ENCODE measurements at places on chromosomes 1 and 21.

- no peak for DNase-seq
Measured at GRCh38 chr1:228180959-228181644, 15.5 kb downstream of the IBA57 start.

- DNase-seq = no peak
Measured at GRCh38 chr1:212536586-212536985, 72.0 kb upstream of the ATF3 start.

- DNase-seq = no peak
Measured at GRCh38 chr1:175842550-175842949, 99.2 kb upstream of the TNR start.

DNA sequence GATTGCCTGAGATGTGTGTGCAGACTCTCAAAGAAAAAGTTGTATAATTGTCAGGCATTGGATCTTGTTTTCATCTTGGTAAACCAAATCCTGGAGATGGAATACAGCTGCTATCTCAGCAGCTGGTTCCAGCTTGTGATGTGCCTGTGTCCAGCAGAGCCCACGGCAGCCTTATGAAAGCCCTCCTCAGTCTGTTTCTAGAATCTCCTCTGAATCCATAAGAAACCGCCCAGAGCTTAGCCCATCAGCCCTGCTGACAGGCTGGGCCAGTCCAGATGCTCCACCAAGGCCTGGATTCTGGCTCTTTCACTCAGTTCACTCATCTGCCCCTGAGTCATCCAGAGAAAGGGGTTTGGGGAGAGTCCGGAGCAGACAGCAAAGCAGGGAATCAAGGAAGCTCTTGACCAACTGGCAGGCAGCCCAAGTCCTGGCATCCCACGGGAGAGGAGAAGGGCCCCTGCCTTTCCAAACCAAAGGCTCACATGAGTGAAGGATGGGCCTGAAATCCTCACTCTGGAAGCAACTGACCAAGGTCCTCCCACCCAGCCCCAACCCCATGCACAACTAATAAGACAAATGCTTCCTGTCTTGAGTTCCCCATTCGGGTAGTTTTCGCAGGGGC is 45.7 kb downstream of the NAV1 start:
- peak; percentile 55 for DNase-seq

DNA sequence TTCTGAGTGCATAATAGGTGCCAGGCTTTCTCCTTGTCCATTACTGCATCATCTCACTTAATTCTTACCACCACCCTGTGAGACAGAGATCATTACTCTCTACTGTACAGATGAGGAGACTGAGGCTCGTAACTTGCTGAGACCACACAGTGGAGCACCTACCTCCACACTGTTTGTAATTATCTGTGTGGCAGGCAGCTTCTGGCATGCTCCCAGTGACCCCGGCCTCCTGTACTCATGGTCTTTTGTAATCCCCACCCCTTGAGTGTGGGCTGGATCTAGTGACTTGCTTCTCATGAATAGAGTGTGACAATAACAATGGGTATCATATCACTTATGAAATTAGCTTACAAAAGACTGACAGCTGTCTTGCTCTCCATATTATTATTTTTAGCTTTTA is 407.3 kb downstream of the MATN1 start:
- DNase-seq = no peak

DNA sequence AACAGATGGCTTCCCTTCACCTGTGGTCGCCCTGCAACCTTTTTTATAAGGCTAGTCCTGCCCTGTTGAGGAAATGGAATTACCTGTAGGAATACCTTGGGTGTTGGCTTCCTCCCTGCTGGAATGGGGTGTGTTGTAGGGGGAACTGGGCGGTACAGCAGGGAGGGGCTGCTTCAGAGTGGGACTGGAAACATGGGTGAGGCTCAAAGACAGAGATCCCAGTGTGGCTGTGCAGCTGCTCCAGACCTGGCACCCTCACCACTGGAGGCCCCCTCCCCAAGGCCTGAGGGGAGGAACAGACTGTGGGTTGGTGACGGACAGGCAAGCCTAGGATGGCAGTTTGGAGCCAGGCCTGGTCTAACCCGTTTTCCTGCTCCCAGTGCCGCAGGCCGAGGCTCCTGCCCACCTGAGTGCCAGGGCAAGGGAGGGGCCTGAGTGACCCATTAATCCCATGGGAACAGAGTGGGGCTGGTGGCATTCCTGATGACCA is 4.5 kb downstream of the EFNA3 start:
- no peak for DNase-seq

DNA sequence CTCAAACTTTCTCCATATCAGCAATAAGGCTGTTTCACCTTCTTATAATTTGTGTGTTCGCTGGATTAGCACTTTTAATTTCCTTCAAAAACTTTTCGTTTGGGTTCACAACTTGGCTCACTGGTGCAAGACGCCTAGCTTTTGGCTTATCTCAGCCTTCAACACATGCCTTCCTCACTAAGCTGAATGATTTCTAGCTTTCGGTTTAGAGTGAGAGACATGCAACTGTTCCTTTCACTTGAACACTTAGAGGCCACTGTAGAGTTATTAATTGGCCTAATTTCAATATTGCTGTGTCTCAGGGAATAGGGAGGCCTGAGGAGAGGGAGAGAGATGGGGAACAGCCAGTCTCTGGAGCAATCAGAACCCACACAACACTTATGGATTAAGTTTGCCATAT is 41.2 kb upstream of the IFNLR1 start:
- no peak for DNase-seq

DNA sequence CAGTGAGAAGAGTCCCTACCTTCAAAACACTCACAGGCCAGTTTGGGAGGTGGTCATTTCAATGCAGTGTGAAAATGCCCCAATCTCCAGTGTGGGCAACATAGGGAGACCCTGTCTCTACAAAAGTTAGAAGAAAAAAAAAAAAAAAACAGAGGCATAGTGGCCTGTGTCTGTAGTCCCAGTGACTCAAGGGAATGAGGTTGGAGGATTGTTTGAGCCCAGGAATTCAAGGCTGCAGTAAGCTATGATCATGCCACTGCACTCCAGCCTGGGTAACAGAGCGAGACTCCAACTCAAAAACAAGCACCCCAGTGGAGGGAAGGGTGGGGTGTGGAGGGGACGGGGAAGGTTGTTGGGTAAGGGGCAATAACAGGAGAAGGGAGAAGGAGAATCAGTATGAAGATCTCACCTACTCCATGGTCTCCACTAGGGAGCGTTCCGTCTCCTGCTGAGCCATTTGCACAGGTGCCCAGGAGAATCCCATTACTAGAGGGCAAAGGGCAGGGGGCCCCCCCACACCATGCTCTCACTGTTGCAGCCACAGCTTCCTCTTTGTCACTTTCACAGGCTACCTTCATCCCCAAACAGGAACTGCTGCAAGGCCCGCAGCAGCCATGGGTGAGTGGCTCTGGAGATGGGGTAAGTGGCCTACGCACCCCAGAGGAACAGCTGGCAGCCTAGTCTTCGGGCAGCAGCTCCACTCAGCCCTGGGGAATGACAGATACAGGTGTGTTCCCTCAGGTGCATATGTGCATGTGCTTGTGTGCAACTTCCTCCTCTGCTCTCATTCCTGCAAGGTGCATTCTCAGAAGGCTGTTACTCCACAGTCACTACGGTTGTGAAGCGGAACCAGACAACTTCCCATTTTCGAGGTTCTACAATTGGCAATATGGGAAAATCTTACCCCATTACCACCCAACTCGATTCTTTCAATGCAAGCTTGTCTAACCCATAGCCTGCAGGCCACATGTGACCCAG is 87.9 kb upstream of the LYST start:
- no peak for DNase-seq

GRCh38 chr1:7579831-7580804 is 191.0 kb upstream of the VAMP3 start:
- no peak for DNase-seq

DNA sequence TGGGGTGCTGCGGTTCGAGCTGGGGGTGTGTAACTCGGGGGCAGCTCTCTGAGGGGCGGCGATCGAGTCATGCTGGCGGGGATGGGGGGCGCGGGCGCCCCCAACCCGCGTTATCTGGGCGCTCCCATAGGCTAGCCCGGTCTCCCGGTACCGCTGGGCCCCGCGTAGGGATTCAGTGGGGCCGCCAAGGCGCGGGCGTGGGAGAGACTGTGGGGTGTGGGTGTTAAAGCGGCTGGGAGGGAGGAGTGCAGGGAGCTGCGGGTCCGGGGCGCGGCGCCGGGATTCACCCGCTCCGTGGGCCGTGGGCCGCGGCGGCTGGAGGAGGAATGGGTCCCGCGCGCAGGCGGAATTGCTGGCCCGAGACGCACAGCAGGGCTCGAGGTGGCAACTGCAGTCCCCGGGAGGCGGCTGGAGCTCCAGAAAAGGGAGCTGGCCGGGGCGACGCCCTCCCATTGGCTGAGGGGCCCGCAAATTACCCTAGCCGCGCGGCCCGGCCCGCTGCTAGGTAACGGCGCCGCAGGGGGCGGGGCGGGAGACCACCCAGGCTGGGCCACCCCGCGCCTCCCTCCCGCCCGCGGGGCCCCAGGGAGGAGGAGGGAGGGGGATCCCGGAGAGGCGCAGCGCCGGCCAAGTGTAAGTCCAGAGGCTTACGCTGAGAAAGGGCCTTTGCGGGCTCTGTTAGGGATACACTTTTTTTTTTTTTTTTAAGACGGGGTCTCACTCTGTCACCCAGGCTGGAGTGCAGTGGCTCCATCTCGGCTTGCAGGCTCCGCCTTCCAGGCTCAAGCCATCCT is at the start of gene PTCH2:
PTCH2 (minus strand) TSS at position 392 of the 794 bp plus-strand sequence; CDS start at position 71, 321 bp downstream.
- peak; percentile 78 for DNase-seq

DNA sequence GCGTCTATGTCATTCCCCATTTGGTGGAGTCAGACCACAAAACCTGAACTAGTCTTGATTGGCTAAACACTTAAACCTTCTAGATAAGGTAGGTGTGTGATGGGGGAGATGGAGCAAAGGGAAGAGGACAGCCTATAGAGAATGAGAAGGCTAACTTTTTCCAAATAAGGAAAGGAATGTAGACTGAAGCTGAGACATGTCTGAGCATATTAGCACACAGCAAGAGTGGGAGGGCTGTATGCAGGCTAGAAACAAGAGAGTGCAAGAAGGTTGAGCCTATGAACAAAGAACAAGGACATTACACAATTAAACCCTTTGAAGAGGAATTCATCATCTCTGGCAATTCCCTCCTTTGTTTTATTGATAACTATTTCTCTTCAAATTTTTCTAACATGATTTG is 89.2 kb upstream of the OLFM3 start:
- no peak for DNase-seq

GRCh38 chr1:45490121-45490625 is 790 bp downstream of the TESK2 start:
- no peak for DNase-seq

DNA sequence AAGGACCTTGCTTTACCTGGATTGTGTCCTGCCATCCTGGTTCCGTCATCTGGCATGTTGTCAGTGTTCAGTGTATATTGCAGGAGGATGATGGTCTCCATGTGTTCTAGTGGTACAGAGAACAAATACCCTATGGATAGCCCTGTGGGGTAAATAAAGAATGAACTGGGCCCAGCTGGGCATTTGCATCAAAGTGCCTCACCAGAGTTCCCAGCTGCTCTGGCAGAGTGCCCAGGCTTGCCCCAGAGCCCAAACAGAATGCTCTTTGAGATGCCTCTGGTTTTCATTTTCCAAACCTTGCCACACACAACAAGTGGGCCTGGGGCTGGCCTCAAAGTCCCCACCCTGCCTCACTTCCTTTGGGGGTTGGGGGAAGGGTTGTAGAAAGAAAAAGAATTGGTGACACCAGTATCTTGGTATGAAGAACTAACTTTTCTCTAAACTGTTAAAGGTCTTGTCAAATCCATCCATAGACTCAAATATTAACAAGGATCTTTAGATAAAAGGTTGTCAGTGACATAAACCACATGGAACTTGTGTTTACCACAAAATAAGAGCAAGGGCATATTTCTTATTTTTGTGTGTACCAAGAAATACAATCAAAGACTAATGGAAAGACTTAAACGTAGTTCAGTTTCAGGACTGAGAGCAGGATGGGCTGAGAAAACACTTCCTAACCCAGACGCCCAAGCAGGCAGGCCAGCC is 82.2 kb downstream of the LMO4 start:
- no peak for DNase-seq

DNA sequence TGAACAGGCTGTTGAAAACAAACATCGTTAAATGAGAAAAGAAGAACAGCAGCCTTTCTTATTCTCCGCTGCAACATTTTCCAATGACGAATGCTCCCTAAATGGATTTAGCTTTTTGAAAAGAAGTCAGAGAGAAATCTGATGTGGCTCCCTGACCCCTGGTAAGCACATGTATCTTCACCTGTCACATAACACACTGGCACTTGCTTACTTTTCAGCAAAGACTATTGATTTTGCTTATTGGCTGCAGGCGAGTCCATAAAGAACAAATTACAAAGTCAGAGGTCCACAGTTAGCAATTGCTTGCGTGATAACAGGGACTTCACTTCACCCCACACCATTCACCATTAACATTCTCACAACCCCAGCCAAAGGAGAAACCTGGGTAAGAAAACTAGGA is 362.8 kb downstream of the GPATCH2 start:
- DNase-seq = no peak

DNA sequence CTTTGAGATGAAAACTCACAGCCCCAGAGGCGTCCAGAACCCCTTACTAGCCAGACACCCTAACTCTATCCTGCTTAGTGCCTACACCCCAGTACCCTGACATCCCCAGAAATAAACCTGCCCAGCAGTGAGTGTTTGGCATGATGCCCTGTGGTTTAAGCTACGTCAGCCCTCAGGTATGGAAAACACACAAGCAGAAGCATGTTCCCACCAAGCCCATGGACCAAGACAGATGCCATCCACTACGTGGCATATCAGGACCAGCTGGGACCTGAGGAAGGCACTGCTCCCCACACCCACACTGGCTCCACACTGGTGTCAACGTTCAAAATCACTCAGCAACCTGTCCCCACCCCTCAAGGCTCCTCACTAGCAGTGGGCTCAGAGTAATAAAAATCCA is 116.4 kb downstream of the SYT2 start:
- no peak for DNase-seq

- no peak for DNase-seq
Measured at GRCh38 chr1:175462301-175463017, 269.9 kb upstream of the KIAA0040 start.

GRCh38 chr21:14560555-14560954 is 14.4 kb upstream of the SAMSN1 start:
- DNase-seq = no peak

GRCh38 chr1:58515794-58516401 is 30.6 kb downstream of the OMA1 start:
- DNase-seq = no peak

DNA sequence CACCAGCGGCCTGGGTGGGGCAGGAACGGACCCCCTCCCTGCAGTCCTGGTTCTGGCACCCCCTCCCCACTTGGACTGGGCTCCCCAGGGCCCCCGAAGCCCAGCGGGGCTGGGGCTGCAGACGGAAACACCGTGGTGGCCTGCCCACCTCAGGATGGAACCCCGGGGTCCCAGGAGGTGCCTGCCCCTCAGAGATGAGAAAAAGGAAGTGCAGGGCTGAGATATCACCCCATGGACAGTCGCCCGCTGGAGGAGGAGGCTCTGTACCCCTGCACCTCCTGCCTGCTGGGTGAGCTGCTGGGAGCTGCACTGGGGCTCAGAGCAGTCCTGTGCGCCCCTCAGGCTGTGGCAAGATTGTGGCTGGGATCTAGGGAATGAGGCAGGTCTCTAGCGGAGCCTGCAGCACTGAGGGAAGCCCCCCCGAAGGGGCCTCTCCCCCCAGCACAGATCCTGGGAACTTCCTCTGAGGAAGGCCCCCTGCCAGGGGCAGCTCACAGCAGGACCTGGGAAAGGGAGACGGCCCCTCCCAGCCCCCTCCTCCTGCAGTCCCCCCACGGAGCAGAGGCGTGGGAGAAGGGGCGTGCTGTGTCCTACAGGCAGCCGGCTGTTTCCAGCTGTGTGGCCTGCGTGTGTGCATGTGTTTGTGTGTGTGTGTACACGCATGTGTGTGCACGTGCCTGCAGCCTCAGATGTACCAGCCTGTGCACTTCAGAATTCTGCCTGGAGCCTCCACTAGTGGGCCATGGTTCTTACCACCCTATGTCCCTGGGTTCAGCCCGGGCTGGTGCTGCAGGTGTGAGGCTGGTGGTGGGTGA is 6.9 kb downstream of the AGRN start:
- DNase-seq = no peak
